Endodermal cell (in vitro differentiated cells): ENCODE measurements at places on chromosomes 2 and 18. TPM values are rescaled to one million over a fixed set of nuclear protein-coding genes. Genes with fewer than 3 reads are reported as not detected.

GDF7 gene
- total RNA-seq, result 0.02 to 0.07 TPM (median 0.06 TPM) in 3 replicates

MAPK4 gene
- total RNA-seq, result 0.96 to 3.8 TPM (median 3.4 TPM) in 3 replicates

HNMT gene
- 3.1 to 10.6 TPM (median 8.4 TPM) in 3 replicates for total RNA-seq

DUSP19 gene
- total RNA-seq, result 1.7 and 2.2 TPM in 2 replicates

SLC4A5 gene
- total RNA-seq, result 2.4 and 3.7 TPM in 2 replicates

ITGB6 gene
- not detected in 3 replicates for total RNA-seq
